ENCODE measurements at places on chromosomes 16 and 17. TPM values are rescaled to one million over a fixed set of nuclear protein-coding genes. Genes with fewer than 3 reads are reported as not detected.

DNA sequence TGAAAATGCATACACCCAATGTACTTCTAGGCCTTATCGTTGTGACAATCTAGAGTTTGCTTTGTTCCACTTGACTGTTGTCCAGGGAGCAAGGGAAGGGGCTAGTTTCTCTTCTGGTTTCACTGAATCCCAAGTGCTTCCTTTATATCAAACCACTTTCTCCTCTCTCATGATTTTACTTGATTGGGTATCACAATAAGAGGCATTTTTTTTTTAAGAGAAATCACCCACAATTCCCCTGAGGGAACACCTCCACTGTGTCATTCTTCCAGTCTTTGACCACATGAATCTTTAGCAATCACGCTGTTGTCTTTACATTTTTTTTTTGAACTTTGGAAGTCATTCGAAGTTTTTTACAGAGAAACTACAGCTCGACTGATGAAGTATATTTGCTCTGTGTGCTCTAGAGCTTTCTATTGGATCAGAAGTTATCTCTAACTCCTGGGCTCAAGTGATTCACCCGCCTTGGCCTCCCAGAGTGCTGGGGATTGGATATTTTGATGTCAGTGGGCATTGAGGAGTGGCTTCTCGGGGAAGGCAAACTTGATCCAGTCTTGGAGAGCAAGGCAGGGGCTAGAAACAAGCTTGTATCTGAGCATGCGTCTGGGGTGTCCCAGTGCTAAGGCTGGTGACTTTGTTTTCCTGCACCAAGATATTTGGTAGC, 3.0 kb downstream of the CDH1 start:
- no peak overlapping the region for H3K27ac ChIP-seq
- no peaks in the 10 kb centered on the region for H3K36me3 ChIP-seq
- DNase-seq: no peak

- peaks cover 18% of the 10 kb centered on the region for H3K36me3 ChIP-seq
- H3K27ac ChIP-seq: no peak overlapping the region
- H3K27me3 ChIP-seq: no peaks in the 10 kb centered on the region
- peaks cover 33% of the 10 kb centered on the region for H3K4me1 ChIP-seq
These were observed 38.9 kb upstream of the GHDC start for GRCh38 chr17:42233156-42233555.

- no peak for DNase-seq
- no peaks in the 10 kb centered on the region for H3K36me3 ChIP-seq
- H3K4me1 ChIP-seq: no peaks in the 10 kb centered on the region
- no peaks in the 10 kb centered on the region for H3K27me3 ChIP-seq
- no peak overlapping the region for H3K4me3 ChIP-seq
These were observed 17.9 kb downstream of the ACSM3 start for GRCh38 chr16:20781697-20782096.

- H3K27me3 ChIP-seq: peaks cover 4% of the 10 kb centered on the region
- DNase-seq: no peak
- peak overlapping the region; percentile 89 for H3K4me3 ChIP-seq
- H3K27ac ChIP-seq: peak overlapping the region; percentile 57
- peaks cover 13% of the 10 kb centered on the region for H3K4me1 ChIP-seq
These were observed 862 bp downstream of the ZNF232 start for GRCh38 chr17:5110816-5111215.

Gene ZNF624
- total RNA-seq: 12.0 TPM

Gene TMEM238L
- total RNA-seq: not detected

All from CD4-positive, alpha-beta memory T cell (primary cell).